ENCODE measurements at places on chromosomes 1 and 21.

GRCh38 chr1:200966934-200967333 lies 56.6 kb downstream of the KIF21B start:
- no peak for DNase-seq

DNA sequence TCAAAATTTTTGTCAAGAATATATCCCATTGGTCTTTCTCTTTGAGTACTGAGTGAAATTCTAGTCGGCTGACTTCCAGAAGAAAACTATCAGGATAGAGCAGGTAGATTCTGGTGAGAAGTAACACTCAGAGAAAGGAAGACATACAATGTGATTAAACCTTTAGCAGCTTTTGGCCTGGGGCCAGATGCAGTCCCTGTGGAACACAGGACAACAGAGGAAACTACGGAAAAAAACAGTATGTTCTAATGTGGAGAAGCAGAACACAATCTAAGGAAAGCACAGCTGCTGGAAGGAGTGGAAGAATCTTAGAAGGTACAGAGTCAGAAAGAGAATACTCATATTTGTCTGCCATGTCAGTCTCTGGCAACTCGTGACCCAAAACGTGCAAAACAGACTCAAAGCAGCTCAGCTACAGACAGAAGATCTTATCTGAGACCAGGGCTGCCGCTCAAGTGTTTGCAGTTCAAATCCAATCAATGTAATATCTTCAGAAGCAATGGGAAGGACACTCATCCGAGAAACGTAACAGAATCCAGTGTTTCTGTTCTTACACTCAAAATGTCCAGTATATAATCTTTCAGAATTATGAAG lies 283.8 kb downstream of the MRPL39 start:
- no peak for DNase-seq

GRCh38 chr1:17576519-17576853 lies 37.0 kb downstream of the ARHGEF10L start:
- DNase-seq, result no peak

GRCh38 chr1:9101510-9102146 lies 27.3 kb downstream of the GPR157 start:
- DNase-seq, result peak; percentile 58

- no peak for DNase-seq
These were observed 30.6 kb upstream of the COL6A1 start for GRCh38 chr21:45950740-45951515.

DNA sequence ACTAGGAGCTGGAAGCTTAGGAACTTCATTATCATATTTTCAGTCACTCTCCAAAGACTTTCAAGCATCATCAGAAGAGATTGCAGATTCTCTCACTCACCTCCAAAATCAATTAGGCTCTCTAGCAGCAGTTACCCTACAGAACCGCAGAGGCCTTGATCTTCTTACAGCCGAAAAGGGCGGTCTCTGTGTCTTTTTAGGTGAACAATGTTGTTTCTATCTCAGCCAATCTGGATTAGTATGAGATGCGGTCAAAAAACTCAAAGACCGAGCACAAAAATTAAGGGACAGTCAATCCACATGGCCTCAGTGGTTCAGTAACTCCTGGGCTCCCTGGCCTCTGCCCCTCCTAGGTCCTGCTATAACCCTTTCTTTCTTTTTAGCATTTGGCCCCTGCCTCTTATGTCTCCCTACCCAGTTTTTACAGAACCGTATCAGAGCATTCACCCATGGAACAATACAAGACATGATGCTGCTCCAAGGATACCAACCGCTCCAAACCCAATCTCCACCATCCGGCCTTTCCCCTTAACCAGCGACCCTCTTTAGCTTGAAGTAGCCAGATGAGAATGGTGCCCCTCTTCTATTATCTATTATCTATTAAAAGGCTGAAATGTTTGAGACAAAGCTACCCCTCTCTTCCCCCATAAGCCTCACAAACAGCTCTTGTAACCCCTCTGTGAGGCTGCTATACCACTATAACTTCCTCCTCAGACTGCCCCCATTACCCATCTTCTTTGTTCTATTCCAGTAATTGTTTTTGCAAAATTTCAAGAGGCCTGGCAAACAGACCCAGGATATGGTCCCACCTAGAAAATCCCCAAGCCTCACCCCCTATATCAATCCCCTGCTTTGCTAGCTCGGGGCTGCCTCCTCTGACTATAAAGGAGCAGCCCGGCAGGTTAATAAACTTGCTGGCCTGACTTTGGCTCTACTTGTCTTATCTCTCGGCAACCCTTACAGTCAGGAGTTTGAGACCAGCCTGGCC lies 18.7 kb upstream of the CA6 start:
- DNase-seq, result no peak

DNA sequence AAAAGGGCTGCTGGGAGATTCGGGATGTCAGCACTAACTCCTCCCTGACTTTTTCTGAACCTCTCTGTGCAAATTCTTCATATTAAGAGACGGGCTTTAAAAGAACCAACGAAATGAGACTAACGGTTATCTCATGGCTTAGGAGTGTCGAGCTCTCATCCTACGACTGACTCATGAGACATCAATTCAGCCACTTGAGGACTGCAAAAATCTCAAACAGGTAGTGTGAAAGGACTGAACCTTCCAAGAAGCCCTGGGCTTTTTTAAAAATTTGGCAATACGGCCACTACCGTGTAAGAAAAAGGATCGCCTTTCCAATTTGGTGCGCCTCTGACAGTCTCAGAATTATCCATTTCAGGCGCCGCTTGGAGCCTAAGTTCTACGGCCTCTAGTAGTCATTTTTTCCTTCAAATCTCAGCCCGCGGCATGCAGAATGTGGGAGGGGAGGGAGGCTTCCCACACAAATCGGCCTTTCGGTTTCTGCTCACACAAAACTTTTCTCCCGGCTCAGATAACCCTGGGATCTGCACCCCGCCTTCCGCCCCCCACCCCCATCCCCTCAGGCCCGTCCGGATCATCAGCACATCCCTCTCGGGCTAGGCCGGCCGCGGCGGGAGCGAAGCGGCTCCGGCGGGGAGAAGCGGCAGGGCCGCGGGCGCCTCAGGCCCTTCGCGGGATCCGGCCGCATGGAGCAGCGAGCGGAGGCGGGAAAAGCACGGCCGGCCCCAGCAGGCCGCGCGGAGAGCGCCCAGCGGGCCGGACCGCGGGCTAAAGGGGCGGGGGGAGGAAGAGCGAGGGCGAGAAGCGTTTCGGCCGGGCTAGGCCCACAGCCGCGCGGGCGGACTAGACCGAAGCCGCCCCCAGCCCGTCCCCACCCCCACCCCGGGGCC lies 618 bp downstream of the HNRNPR start:
- DNase-seq, result peak; percentile 20

DNA sequence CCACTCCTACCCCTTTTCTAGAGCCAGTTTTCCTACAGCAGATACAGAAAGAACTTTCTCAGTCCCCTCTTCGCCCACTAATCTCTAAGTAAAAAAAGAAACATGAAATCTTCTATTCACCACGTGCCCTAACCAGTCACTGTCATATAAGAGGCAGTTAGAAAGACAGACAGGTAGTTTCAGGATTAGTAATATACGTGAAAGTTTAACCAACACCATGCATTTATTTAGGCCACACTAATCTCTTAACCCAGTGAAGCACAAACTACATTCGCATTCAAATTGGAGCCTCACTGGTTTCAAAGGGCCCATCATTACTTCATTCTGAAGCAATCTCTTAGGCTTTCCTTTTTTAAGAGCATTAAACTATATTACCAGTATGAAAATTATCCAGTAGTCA lies 10.1 kb downstream of the GPATCH2 start:
- DNase-seq, result no peak

DNA sequence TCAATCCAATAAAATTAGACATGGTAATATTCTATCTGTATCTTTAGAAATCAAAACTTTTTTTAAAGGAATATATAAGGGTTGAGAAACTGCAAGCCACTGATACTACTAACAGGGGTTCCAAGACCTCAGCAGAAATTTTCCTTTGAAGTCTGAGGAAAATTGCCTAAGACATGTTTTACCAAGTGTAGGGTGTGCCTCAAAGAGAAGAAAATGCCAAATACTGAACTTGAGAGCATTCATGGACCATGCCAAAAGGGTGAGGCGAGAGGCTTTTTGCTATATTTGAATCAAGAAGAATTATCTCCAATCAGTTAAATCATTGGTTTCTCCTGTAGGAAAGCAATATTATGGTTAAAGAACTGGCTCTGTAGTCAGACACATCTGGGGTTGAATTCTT lies 207.9 kb upstream of the B3GALT2 start:
- DNase-seq, result no peak

DNA sequence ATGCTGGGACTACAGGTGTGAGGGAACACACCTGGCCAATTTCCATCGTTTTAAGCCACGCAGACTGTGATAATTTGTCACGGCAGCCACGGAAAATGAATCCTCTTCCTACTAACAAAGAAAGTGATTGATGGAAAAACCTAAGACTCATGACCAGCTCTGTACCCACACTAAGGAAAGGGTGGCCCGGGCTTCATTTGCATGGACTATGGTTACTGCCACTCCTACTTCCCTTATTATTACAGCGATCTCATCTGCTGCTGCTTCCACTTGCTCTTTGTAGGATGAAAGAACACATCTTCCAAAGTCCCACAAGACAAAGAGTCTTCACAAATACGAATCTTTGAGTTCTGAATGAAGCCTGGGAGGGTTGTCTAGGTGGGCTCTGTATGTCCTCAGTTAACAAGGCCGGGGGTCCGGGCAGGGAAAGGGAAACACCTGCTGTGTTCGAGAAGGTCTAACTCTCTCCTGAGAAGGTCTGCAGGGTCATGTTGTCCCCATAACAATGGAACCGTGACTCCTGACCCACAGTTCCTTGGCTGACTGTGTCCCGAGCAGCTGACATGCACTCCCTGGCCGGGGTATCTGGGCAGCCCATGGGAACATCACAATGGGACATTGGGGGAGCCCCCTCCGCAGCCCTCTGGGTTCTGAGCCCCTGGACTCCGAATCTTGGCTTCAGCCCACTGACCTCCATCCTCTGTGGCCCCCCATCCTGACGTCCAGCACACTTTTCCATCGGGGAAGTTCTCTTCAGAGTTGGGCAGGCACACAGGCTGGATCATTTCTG lies 13.3 kb upstream of the TFF1 start:
- no peak for DNase-seq

DNA sequence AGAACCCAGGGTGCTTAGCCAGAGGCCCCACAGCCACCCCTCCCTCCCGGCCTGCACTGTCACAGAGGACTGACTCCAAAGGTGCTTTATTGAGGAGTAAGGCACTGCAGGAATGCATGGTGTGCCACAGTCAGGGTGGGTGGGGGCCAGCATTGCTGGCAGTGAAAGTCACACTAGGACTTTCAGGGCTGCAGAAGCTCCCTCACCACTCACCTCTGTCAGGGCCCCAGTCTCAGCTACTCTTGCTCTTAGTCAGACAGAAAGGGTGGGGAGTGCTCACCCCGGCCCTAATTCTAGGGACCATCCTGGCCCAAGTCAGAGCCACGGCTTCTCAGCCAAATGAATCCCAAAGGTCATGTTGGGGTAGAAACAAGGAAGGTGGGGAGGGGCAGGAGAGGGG lies 19.4 kb downstream of the KNCN start:
- DNase-seq, result no peak

GRCh38 chr1:153680120-153680403 lies 1.6 kb downstream of the NPR1 start:
- no peak for DNase-seq
